ENCODE measurements at places on chromosomes 11 and 22.

GRCh38 chr22:41700108-41700364 is 733 bp downstream of the MEI1 start:
- DNase-seq, result no peak

- DNase-seq, result no peak
Observed at GRCh38 chr22:46421267-46421666, 85.8 kb downstream of the TRMU start.

GRCh38 chr11:72607496-72607895 is 66.7 kb downstream of the PDE2A start:
- DNase-seq, result no peak

GRCh38 chr11:46051102-46051501 is 70.2 kb downstream of the PHF21A start:
- DNase-seq, result no peak

DNA sequence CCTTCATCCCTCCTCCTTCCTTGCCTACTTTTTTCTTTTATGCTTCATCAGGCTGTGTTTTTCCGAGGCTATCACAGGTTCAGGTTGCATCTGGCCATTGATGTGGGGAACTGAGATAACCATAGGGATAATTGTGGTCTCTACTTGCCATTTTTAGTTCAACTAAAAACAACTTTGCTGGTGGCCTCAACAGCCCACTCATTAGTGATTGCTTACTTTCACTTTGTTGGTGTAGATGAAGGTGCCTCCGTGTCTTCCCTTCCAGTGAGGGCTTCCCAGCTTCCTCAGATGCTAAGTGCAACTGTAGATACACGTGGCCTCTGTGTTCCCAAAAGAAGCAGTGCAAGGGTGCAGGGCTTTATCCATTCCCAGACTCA is 35.0 kb downstream of the KCNJ1 start:
- DNase-seq, result no peak

DNA sequence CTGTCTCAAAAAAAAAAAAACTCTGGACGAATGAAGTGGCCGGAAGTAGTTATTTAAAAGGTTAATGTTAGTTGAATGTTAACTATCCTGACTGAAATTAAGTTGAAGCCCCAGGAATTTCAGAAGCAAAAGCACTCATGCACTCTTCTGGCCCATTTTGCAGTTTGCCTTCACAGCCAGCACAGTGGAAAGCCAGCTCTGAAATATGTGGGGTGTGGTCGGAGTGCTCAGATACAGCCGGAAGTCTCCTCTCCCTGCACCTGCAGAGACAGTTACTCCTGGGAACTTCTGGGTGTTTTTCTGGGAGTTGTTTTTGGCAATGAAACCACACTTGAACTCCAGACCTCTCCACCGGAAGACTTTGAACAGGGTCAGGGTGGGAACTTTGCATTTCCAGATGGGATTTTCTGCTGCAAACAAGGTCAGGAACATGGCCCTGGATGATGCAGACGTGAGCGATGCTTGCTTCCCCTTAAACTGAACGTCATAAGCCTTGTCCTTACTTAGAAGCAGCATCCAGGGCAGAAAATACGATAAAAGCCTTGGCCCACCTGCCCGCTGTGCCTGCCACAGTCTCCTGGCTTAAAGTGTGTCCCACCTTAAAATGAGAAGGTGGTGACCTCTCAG is 21.5 kb upstream of the CABP2 start:
- no peak for DNase-seq

- no peak for DNase-seq
Observed at GRCh38 chr11:6110011-6110410, 2.5 kb downstream of the OR56B4 start.

DNA sequence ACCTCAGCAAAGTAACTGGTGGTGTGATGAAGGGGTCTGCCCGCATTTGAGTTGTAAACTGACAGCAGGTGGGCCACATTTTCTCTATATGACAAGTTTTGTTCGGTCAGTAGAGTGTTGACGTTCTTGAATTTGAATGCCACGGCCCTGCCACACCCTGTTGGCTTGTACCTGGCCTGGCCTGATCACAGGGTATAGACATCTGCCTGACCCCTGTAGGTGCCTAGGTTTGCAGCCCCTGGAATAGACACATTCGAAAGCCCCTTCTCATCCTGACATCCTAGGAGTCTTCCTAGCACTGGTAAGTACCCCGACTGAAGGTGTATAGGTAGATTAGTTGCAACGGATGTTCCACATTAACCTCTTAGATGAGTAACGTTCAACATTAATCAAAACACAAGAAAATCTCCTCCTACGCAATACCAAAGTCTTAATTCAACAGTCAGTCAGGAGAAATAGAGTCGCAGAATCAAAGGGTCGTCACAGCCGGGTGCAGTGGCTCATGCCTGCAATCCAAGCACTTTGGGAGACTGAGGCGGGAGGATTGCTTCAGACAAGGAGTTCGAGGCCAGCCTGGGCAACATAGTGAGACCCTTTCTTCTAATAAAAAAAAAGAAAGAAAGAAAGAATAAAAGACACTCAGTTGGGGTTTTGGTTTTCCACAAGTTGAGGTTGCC is 43.6 kb upstream of the CD5 start:
- DNase-seq, result no peak

DNA sequence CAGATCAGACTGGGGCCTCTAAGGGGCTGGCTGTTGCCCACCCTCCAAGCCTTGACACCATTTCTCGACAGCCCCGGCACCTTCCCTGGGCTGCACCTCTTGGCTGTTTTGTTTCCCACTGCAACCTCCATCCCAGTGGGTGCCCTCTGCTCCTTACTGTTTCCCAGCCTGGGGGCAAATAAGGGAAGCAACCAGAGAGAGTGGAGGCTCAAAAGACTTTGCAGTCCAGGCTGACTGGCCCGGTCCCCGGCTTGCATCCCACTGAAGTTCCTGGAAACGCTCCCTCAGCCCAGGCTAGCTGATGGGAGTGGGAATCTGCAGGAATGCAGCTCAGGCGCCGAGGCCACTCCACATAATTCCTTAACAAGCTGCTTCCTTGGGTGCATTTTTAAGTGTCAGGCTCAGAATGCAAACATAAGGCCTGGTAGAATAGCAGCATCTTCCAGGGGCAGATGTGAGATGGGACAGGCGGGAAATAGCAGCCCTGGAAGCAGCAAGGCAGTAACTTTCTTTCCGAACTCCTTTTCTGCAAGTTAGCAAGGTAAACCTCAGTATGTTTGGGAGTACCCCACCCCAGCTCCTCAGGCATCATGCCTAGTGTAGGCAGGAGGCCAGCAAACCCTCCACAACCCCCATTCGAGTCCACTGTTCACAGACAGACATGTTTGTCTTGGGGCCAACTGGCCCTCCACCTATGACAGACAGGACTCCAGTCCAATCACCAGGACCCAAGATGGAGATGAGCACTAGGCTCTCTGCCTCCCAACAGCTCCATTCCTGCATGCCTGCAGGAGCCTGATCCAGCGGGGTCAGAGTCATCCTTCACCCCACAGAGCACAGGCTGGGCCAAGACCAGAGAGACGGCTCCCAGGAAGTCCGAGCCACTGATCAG is 39.3 kb downstream of the RPL27A start:
- DNase-seq, result no peak

GRCh38 chr11:14347991-14348390 is 11.0 kb downstream of the RRAS2 start:
- no peak for DNase-seq

GRCh38 chr11:91673705-91674104 is 550.9 kb upstream of the FAT3 start:
- DNase-seq, result no peak

GRCh38 chr22:46443850-46444389 is 93.5 kb downstream of the CELSR1 start:
- no peak for DNase-seq

GRCh38 chr11:17978553-17979287 is 34.1 kb downstream of the SERGEF start:
- DNase-seq, result no peak

DNA sequence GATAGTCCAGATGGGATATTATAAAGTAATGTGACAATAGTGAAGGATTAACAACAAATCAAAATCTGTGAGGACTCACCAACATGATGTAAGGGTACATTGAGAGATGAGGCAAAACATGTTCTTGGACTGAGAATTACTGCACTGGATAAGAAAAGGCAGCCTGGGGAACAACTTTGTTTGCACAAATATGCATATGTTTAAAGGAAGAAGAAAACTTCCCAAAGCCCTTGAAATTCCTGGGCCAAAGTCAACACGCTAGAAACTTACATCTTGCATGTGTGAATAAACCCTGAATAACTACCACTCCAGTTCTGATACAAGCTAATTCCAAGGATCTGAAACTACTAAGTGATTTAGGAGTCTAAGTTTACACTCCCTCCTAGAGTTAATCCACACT is 1.1 kb downstream of the OR52A5 start:
- DNase-seq, result no peak

DNA sequence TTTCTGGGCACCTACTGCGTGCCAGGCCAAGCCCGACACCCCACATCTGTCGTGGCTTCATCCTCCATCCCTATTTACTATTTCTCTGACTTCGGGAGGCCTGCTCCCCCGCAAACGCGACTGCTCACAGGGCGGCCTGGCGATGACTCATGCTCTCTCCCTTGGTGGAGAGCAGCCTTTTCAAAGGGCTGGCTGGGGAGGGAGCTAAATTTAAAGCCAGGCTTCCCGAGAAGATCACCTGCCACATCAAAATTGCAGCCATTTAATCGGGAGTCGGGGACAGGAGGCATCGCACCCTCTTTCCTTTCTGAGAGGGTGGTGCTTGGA is 24.9 kb upstream of the SHISAL1 start:
- no peak for DNase-seq

- DNase-seq, result no peak
Observed at GRCh38 chr11:3994030-3994640, 100.5 kb upstream of the RRM1 start.

DNA sequence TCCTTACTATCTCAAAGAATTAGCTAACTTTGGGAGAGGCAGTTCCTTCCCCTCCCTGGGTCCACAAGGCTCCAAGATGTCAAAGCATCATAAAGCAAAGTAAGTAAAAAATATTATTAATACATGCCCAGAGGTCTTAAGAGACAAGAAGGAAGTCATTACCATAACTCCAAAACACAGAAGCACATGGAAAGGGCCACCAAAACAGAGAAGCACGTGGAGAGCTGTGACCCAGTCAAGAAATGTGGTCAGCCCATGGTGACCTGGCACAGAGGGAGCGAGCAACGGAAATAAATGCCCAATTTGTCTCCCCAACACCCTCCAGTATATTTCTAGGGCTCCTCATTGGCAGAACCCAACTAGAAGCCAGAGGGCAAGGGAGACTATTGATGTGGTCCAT is 277.5 kb upstream of the API5 start:
- no peak for DNase-seq

All from left renal pelvis (tissue), 4 donors.